ENCODE measurements at places on chromosomes 1 and 21. TPM values are rescaled to one million over a fixed set of nuclear protein-coding genes. Genes with fewer than 3 reads are reported as not detected.
A peak's percentile ranks its signal among the peaks of the same experiment; 100 is the strongest.

GRCh38 chr1:15685820-15686219 is 1.7 kb downstream of the PLEKHM2 start:
- no peaks in the 10 kb centered on the region for H3K36me3 ChIP-seq
- no peak overlapping the region for H3K27ac ChIP-seq
- peaks cover 44% of the 10 kb centered on the region for H3K4me1 ChIP-seq
- H3K27me3 ChIP-seq: no peaks in the 10 kb centered on the region

The BEST4 gene
- total RNA-seq: not detected

The OPRD1 gene
- 0.02 TPM for total RNA-seq

The KRTAP12-2 gene
- not detected for total RNA-seq

- no peaks in the 10 kb centered on the region for H3K36me3 ChIP-seq
- peak; percentile 61 for DNase-seq
- peak within 1 kb of the TSS; percentile 62 for H3K4me3 ChIP-seq
These were observed at the start of the genes FBXO2 and FBXO44 for GRCh38 chr1:11654137-11654938. Gene FBXO2 (minus strand): TSS chr1:11654429. CDS start chr1:11654340, 89 bp downstream. Gene FBXO44 (plus strand): TSS chr1:11654877. CDS start chr1:11655836, 959 bp downstream.

- no peaks in the 10 kb centered on the region for H3K36me3 ChIP-seq
- no peak for DNase-seq
- no peak overlapping the region for H3K4me3 ChIP-seq
- H3K27ac ChIP-seq: no peak overlapping the region
These were observed 192.4 kb downstream of the HMCN1 start for GRCh38 chr1:185926588-185926987.

- DNase-seq: no peak
- H3K27ac ChIP-seq: no peak overlapping the region
- no peak overlapping the region for H3K4me3 ChIP-seq
- no peaks in the 10 kb centered on the region for H3K36me3 ChIP-seq
- H3K27me3 ChIP-seq: no peaks in the 10 kb centered on the region
These were observed 91.0 kb upstream of the PPM1J start for GRCh38 chr1:112806090-112806642.

DNA sequence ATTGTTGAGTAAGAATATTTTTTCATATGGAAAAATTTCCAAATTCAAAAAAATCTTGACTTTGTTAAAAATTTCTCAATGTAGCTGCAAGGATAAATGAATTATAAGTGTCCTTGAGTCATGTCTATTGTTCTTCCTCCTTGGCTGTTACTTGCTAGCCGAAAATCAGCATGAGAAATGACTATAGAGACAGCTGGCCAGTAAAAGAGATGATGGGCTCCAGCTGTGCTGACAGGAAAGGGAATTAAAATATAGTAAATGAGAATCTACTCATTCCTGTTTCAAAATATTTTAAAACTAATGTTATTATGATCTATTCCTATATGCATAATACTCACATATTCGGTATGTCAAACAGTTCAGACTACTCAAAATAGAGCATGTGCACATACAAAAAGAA is 1292.6 kb downstream of the BRINP3 start:
- no peak overlapping the region for H3K27ac ChIP-seq
- no peak overlapping the region for H3K4me3 ChIP-seq
- DNase-seq: no peak
- no peaks in the 10 kb centered on the region for H3K4me1 ChIP-seq
- H3K27me3 ChIP-seq: no peaks in the 10 kb centered on the region
- H3K36me3 ChIP-seq: no peaks in the 10 kb centered on the region

- DNase-seq: no peak
- peaks cover 14% of the 10 kb centered on the region for H3K27me3 ChIP-seq
- no peak overlapping the region for H3K27ac ChIP-seq
These were observed 74.7 kb downstream of the RUNX1 start for GRCh38 chr21:34974162-34974981.

The PRKAA2 gene
- 145 TPM for total RNA-seq

DNA sequence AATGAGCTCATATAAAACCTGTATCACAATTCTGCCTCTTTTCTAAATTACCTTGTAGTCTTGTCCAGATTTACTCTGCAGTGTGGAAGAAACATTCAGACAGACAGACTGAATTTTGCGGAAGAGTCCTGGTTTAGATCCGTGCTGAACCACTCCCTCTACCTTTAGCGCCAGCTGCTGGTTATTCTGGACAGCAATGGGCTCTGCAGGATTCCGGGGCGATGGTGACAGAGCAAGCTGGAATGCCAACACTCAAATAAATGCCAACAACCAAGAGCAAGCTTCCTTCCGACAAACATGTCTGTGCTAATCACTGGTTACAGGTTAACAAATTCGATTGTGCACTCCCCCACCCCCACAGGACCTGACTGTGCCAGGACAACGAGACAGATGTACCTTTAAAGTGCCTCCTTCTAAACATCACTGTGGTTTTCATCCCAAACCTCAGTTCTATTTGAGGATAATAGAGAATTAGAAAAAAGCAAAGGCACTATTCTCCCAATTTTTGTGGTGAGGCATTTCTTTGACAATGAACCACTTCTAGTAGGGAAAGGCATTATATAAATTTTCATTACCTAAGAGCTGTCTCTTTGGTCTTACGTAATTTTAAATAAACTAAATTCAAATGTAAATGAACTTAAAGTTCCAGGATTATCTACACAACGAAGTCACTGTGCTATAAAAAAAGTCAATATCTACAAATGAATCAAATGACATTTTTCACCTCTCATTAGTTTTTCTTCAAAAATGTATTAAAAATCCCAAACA is 90.4 kb downstream of the INTS7 start:
- H3K4me1 ChIP-seq: no peaks in the 10 kb centered on the region
- no peaks in the 10 kb centered on the region for H3K36me3 ChIP-seq
- H3K27me3 ChIP-seq: no peaks in the 10 kb centered on the region
- no peak for DNase-seq
- H3K4me3 ChIP-seq: no peak overlapping the region

The ST6GALNAC3 gene
- 2.8 TPM for total RNA-seq

The SLC37A1 gene
- total RNA-seq: 5.7 TPM

GRCh38 chr1:151721788-151722510 is 627 bp downstream of the RIIAD1 start:
- no peak for DNase-seq
- peak overlapping the region; percentile 43 for H3K4me3 ChIP-seq
- peak overlapping the region; percentile 73 for H3K27ac ChIP-seq

GRCh38 chr1:241485145-241485544 is 34.4 kb downstream of the FH start:
- no peak overlapping the region for H3K4me3 ChIP-seq
- no peak for DNase-seq
- H3K27ac ChIP-seq: no peak overlapping the region
- no peaks in the 10 kb centered on the region for H3K4me1 ChIP-seq

DNA sequence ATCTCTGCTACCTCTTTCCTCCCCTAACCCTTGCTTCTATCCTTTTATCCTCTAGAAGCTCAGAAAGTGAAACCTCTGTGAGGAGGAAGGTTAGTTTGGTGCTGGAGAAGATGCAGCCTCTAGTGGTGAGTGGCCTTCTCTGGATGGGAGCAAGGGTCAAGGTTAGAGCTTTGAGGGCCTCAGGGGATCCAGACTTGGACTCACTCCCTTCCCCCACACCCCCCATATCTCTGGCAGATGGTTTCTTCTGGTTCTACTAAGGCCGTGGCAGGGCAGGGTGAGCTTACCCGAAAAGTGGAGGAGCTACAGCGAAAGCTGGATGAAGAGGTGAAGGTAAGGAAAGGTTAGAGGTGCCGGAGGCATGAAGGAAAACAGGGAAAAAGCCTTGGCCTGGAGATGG is 9.2 kb downstream of the CGN start:
- no peak overlapping the region for H3K27ac ChIP-seq
- no peaks in the 10 kb centered on the region for H3K36me3 ChIP-seq
- no peaks in the 10 kb centered on the region for H3K4me1 ChIP-seq

The SHE gene
- total RNA-seq: 13.0 TPM

- no peak overlapping the region for H3K4me3 ChIP-seq
- H3K27ac ChIP-seq: no peak overlapping the region
- peaks cover 4% of the 10 kb centered on the region for H3K27me3 ChIP-seq
These were observed 128.4 kb downstream of the RGS21 start for GRCh38 chr1:192445241-192445640.

DNA sequence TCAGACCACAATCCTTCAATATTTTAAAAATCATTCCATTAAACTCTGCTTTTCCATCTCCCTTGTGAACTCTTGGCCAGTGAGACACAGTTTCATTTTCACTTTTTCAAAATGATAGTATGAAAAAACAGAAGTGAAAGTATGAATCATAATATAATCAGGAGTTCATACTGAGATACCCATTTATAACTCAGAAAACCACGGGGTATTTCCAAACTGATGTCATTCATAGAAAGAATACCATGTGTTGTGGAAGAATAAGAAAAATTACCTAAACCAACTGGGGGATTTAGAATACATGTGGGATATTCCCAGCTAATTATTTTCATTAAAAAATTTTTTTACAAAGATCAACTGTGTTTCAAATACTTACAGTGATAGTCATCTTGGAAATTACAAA is 149.9 kb downstream of the MRPL39 start:
- no peaks in the 10 kb centered on the region for H3K36me3 ChIP-seq
- H3K27ac ChIP-seq: no peak overlapping the region
- DNase-seq: no peak
- H3K4me3 ChIP-seq: no peak overlapping the region
- H3K4me1 ChIP-seq: no peaks in the 10 kb centered on the region

The CLCA4 gene
- not detected for total RNA-seq

DNA sequence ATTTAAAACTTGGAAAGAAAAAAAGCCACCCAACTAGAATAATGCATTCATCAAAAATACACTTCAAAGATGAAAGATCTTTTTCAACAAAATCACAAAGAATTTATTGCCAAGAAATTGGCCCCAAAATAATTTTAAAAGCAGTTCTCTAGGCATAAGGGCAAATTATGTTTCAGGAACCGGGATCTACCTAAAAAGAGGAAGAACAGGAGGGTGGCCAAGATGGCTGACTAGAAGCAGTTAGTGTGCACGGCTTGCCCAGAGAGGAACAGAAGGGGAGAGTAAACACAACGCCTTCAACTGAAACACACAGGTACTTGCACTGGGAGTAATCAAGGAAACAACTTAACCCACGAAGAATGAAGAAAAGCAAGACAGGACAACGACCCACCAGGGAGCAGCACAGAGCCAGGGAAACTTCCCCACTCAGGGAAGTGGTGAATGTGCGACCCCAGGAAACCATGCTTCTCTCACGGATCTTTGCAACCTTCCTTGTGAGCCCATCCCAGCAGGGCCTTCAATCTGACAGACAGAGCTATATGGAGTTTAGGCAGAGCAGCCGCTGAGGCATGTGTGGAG is 46.1 kb downstream of the ACKR1 start:
- H3K27ac ChIP-seq: no peak overlapping the region
- H3K4me3 ChIP-seq: no peak overlapping the region
- no peaks in the 10 kb centered on the region for H3K27me3 ChIP-seq
- no peak for DNase-seq
- H3K4me1 ChIP-seq: no peaks in the 10 kb centered on the region
- H3K36me3 ChIP-seq: no peaks in the 10 kb centered on the region

The RBM34 gene
- total RNA-seq: 59.7 TPM

- H3K4me1 ChIP-seq: no peaks in the 10 kb centered on the region
- H3K36me3 ChIP-seq: no peaks in the 10 kb centered on the region
- no peaks in the 10 kb centered on the region for H3K27me3 ChIP-seq
- no peak for DNase-seq
- H3K27ac ChIP-seq: no peak overlapping the region
These were observed 81.3 kb downstream of the CDC14A start for GRCh38 chr1:100433563-100433962.

DNA sequence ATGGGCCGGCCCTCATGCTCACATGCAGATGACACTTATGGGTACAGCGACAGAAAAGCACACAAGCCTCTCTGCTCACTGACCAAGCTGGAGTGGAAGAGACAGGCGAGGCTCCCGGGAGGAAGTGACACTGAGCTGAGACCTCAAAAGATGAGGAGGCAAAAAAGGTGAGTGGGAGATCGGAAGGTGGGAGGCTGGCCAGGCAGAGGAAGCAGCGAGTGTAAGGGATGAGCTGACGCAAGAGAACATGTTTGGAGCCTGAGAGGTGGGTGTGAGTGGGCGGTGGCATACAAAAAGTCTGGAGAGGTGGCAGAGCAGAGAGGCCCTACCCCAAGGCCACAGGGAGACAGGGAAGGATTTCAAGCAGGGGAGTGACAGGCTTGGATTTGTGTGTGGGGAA is 18.2 kb upstream of the CDCP2 start:
- H3K27ac ChIP-seq: no peak overlapping the region
- H3K27me3 ChIP-seq: no peaks in the 10 kb centered on the region
- H3K36me3 ChIP-seq: peaks cover 6% of the 10 kb centered on the region
- DNase-seq: no peak
- no peaks in the 10 kb centered on the region for H3K4me1 ChIP-seq

- peaks cover 28% of the 10 kb centered on the region for H3K4me1 ChIP-seq
- no peak for DNase-seq
These were observed 1.0 kb downstream of the S100A4 start for GRCh38 chr1:153544453-153545066.

DNA sequence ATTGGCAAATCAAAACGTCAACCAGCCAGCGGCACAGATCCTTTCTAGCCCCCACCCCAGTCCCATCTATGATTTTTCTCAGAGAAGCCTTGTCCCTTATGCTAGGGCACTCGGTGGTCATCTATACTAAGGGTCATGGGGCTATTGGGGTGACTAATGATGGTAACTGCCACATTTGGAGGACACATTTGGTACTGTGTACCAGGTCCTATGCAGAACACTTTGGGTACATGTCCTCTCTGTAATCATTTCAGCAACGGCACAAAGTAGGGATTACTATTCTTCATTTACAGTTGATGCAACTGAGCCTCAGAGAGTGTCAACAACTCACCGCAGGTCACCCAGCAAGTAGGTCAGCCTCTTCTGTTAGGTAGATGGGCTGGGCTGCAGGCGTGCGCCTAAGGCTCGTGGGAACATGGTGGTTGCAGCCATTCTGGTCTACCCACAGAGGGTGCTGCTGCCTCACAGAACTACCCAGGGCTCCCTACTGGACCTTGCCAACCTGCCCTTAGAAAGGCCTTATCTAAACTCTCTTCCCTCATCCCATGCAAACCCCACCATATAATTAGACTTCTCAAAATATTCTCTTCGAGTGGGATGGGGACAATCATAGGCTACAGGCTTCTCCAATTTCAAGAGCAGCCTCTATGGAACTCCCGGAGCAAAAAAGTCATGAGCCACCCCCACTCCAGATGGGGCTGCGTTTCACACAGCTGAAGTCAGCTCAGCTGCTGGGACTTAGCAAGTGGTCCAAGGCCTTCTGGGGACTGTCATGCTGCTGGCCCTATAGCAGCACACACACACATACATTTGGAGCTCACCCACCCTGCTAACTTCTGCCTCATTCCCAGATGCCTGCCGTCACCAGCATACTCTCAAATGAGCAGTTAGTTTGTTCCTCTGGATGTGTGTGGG is 5.8 kb upstream of the SDHB start:
- H3K4me3 ChIP-seq: no peak overlapping the region
- no peaks in the 10 kb centered on the region for H3K36me3 ChIP-seq
- no peaks in the 10 kb centered on the region for H3K4me1 ChIP-seq
- peaks cover 5% of the 10 kb centered on the region for H3K27me3 ChIP-seq

- no peaks in the 10 kb centered on the region for H3K4me1 ChIP-seq
- DNase-seq: no peak
- no peak overlapping the region for H3K4me3 ChIP-seq
- H3K36me3 ChIP-seq: no peaks in the 10 kb centered on the region
These were observed 24.0 kb downstream of the RGS4 start for GRCh38 chr1:163093169-163093568.
